Activated CD4-positive, alpha-beta memory T cell treated with anti-CD3 and anti-CD28 coated beads for 36 hours (primary cell): ENCODE measurements at places on chromosomes 1 and 21.
A peak's percentile ranks its signal among the peaks of the same experiment; 100 is the strongest.

- DNase-seq: peak; percentile 80
- no peak overlapping the region for H3K4me3 ChIP-seq
- H3K27me3 ChIP-seq: peaks cover 8% of the 10 kb centered on the region
- no peaks in the 10 kb centered on the region for H3K36me3 ChIP-seq
Measured at GRCh38 chr1:12052008-12052573, 11.0 kb upstream of the TNFRSF8 start.

DNA sequence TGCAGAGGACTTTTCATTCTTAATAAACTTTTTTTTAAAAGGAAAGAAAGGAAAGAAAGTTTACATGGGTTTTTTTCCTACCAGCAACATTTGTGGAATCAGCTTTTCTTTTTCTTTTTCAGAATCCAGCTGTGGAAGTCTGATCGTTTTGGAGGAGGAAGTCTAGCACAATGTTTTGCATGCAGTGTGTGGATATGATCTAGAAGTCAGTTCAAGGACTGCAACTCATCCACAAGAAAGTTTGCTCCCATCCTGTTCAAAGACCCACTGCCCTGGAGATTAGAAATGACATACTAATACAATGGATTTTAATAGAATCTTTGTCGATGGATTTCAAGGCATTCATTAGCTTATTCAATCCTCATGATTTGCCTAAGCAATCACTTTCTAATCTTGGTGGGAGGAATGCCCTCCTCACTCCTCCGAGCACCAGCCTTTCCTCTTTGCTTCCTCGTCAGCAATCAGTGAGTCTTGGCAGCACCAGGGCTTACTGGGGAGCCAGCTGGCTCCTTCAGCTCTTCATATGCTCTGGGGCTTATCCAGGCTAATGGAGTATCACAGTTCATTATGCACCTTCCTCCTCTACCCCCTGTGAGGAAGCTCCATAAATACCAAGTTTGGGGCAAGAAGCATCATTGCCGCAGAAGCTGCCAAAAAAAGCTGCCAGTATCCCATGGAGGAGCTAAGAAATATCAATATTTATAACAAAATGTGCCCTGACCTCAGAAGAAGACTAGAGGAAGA, 392.3 kb upstream of the PKN2 start:
- H3K27me3 ChIP-seq: peaks cover 1% of the 10 kb centered on the region
- H3K4me3 ChIP-seq: no peak overlapping the region
- no peaks in the 10 kb centered on the region for H3K36me3 ChIP-seq
- no peak overlapping the region for H3K27ac ChIP-seq
- no peaks in the 10 kb centered on the region for H3K4me1 ChIP-seq
- DNase-seq: no peak

- H3K4me3 ChIP-seq: no peak overlapping the region
- peaks cover 22% of the 10 kb centered on the region for H3K36me3 ChIP-seq
- H3K27me3 ChIP-seq: peaks cover 2% of the 10 kb centered on the region
- DNase-seq: no peak
- peak overlapping the region; percentile 62 for H3K27ac ChIP-seq
- peaks cover 40% of the 10 kb centered on the region for H3K4me1 ChIP-seq
Measured at GRCh38 chr1:212685429-212685828, 14.2 kb downstream of the BATF3 start.

DNA sequence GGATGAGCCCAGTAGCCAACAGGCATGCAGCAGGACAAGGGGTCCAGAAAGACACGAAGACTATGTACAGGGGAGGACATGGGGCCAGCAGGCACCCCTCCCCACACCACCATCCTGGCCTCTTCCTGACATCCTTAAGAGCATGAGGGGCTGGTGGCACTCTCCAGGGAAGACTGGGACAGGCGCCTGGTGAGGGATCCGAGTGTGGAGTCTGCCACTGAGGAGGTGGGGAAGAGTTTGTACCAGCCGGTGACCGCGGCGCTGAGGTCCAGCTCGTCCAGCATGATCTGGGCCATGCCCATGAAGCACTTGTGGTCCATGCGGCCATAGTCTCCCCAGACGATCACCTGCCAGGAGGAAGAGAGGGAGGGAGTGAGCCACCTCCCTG, 39.1 kb downstream of the RIMS3 start:
- peaks cover 22% of the 10 kb centered on the region for H3K4me1 ChIP-seq
- DNase-seq: no peak
- H3K27ac ChIP-seq: no peak overlapping the region
- H3K4me3 ChIP-seq: no peak overlapping the region

- peaks cover 12% of the 10 kb centered on the region for H3K27me3 ChIP-seq
- no peaks in the 10 kb centered on the region for H3K36me3 ChIP-seq
- no peak overlapping the region for H3K27ac ChIP-seq
- no peak for DNase-seq
- no peaks in the 10 kb centered on the region for H3K4me1 ChIP-seq
- no peak overlapping the region for H3K4me3 ChIP-seq
Measured at GRCh38 chr1:5161372-5161771, 507.0 kb downstream of the AJAP1 start.

GRCh38 chr1:41526956-41527561, 42.6 kb upstream of the EDN2 start:
- H3K27ac ChIP-seq: no peak overlapping the region
- no peak for DNase-seq
- H3K27me3 ChIP-seq: no peaks in the 10 kb centered on the region
- H3K4me3 ChIP-seq: no peak overlapping the region
- no peaks in the 10 kb centered on the region for H3K4me1 ChIP-seq
- peaks cover 16% of the 10 kb centered on the region for H3K36me3 ChIP-seq

DNA sequence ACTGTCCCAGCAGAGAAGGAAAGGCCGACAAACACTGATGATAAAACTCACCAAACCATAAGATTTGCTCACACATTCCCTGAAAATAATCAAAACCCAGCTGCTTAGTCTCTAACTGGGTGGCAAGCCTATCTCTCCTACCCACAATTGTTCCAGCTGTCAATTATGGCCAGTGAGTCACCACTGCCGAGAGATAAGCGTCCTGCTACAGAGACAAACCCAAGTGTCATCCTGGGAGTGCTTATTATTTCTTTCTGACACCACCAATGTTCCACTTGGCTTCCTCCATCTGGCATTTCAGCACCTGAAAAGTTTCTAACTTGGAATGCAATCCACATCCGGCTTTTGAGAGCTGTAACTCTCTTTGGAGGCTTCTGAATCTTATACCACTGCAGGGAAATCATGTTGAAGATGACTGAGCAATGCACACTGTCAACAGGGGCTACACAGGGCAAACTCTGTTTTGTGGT, 51.5 kb upstream of the VAV3 start:
- no peaks in the 10 kb centered on the region for H3K27me3 ChIP-seq
- no peak overlapping the region for H3K4me3 ChIP-seq
- DNase-seq: peak; percentile 25
- H3K36me3 ChIP-seq: no peaks in the 10 kb centered on the region

DNA sequence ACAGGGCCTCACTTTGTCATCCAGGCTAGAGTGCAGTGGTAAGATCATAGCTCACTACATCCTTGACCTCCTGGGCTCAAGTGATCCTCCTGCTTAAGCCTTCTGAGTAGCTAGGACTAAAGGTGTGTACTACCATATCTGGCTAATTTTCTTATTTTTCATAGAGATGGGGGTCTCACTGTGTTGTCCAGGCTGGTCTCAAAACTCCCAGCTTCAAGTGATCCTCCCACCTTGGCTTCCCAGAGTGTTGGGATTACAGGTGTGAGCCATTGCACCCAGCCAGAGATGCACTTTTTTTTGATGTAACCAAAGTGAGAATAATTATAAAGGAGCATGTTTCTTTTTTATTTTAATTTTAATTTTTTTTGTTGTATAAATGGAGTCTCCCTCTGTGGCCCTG, 28.4 kb downstream of the CLIC4 start:
- DNase-seq: no peak
- H3K4me3 ChIP-seq: no peak overlapping the region
- no peak overlapping the region for H3K27ac ChIP-seq
- H3K27me3 ChIP-seq: no peaks in the 10 kb centered on the region
- no peaks in the 10 kb centered on the region for H3K36me3 ChIP-seq

DNA sequence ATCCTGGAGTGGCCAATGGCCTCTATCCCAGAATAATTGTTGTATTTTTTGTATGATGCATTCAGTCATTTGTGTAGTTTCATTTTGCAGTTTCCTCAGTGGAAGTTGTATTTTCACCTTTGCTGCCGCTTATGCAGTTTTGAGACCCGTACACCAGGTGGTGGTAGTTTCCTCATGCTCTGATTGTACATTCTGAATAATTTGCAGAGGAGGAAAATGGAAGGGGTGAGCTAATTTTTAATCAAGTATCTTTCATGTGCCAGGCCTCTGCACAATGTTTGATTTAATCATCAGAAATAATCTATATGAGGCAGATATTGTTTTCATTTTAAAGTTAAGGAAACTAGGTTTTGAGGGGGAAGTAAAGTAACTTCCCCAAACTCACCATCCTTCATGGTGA, 29.5 kb downstream of the HLX start:
- H3K27me3 ChIP-seq: peaks cover 3% of the 10 kb centered on the region
- no peaks in the 10 kb centered on the region for H3K36me3 ChIP-seq
- no peak overlapping the region for H3K27ac ChIP-seq
- H3K4me1 ChIP-seq: no peaks in the 10 kb centered on the region
- DNase-seq: no peak
- no peak overlapping the region for H3K4me3 ChIP-seq

DNA sequence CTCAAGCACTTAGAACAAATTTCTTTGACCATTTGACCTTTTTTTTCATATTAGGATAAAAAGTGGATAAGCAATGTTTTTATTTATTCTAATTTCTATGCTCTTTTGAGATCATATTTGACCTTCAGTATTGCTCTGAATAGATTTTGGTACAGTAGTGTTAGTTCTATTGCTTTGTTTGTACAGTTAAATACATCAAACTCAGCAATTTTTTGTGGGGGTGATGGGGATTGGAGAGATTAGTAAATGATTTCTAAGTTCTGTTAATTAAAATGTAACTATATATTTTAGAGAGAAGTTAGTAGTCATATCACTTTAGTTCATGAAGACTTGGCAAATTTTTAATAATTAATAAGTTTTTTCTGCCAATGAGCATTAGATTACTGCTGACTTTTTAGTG, 2.4 kb upstream of the GPR52 start:
- H3K27ac ChIP-seq: no peak overlapping the region
- H3K4me3 ChIP-seq: no peak overlapping the region
- peaks cover 6% of the 10 kb centered on the region for H3K36me3 ChIP-seq
- no peaks in the 10 kb centered on the region for H3K4me1 ChIP-seq

- no peaks in the 10 kb centered on the region for H3K27me3 ChIP-seq
- H3K4me3 ChIP-seq: no peak overlapping the region
- H3K27ac ChIP-seq: no peak overlapping the region
- no peak for DNase-seq
- peaks cover 6% of the 10 kb centered on the region for H3K36me3 ChIP-seq
Measured at GRCh38 chr1:3852711-3853485, 4.1 kb downstream of the CEP104 start.
